ENCODE measurements at places on chromosomes 7 and 10.

- DNase-seq: no peak
Observed at GRCh38 chr10:94038024-94038423, 44.3 kb downstream of the PLCE1 start.

DNA sequence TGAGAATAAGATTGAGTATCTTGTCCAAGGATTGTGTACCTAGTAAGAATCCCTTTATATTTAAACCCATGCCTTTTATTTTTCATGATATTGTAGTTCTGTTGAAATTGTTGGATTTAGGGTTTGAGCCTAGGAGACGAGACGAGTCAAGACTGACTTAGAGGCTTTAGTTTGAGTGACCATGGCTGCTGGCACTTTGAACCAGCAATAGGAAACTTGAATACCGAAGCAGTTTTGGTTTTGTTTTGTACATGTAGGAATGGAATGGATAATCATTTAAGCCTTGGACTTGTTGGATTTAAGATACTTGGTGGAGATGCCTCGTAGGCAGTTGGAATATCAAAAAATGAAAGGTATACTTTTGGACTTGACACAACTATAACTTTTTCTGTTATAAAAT is 229.0 kb downstream of the BICC1 start:
- DNase-seq: no peak

DNA sequence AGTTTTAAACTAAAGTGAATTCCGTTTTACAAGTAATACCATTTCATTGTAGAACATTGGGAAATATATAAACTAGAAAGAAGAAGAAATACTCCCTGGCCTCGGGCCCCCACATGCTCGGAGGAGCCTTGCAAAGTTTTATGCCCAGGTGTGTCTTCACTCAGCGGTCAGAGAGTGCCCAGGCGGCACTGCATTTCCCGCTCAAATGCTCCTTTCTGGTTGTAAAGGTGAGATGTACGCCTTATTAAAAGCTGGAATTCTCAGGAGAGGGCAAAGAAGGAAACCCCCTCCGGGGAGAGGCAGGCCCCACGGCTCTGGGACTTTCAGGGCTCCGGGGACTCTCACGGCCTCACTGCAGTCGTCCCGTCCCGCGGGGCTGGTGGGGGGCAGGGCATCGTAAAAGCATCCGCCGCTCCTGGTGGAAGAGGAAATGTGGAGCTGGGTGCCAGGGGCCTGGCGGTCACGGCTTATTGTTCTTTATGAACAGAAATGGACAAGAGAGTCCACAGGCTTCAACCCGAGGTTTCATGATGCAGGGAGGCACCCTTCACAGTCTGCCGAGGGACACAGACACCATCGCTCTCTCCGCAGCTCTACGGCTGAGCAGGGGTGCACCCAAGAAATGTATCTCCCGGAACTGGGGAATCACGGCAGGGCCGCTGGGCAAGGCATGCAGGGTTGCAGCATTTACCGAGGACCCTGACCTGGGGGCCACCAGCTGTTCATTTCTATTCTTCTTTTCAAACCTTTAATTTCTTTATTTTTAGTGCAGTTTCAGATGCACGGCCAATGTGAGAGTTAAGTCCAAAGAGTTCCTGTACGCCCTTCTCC is 47.7 kb upstream of the INPP5A start:
- no peak for DNase-seq

- no peak for DNase-seq
Observed at GRCh38 chr7:135166338-135166990, 4.0 kb downstream of the CYREN start.

GRCh38 chr10:16993186-16993585 is 136.4 kb downstream of the CUBN start:
- no peak for DNase-seq

GRCh38 chr10:79137300-79137756 is 68.6 kb downstream of the ZMIZ1 start:
- DNase-seq: peak; percentile 3

DNA sequence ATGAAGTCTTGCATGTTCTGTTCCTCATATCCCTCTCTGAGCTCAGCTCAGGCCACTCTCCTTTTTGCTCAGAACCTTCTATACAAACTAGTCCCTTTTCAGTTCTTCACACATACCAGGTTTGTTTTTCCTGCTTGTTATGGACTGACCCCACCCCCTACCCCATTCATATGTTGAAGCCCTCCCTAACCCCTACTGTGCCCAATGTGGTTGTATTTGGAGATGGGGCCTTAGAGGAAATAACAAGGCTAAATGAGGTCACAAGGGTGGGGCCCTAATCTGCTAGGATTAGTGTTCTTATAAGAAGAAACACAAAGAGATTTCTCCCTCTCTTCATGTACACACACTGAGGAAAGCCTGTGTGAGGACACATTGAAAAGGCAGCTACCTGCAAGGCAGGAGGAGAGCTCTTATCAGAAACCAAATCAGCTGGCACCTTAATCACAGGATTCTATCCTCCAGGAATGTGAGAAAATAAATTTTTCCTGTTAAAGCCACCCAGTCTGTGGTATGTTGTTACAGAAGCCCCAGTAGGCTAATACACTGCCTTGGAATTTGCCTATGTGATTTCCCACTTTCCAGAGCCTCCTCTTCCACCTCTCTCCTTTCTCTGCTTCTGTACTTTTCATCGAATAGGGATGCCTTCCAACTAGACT is 67.3 kb upstream of the DNAJB12 start:
- DNase-seq: no peak

- DNase-seq: no peak
Observed at GRCh38 chr7:5797716-5798115, 16.3 kb upstream of the RNF216 start.

DNA sequence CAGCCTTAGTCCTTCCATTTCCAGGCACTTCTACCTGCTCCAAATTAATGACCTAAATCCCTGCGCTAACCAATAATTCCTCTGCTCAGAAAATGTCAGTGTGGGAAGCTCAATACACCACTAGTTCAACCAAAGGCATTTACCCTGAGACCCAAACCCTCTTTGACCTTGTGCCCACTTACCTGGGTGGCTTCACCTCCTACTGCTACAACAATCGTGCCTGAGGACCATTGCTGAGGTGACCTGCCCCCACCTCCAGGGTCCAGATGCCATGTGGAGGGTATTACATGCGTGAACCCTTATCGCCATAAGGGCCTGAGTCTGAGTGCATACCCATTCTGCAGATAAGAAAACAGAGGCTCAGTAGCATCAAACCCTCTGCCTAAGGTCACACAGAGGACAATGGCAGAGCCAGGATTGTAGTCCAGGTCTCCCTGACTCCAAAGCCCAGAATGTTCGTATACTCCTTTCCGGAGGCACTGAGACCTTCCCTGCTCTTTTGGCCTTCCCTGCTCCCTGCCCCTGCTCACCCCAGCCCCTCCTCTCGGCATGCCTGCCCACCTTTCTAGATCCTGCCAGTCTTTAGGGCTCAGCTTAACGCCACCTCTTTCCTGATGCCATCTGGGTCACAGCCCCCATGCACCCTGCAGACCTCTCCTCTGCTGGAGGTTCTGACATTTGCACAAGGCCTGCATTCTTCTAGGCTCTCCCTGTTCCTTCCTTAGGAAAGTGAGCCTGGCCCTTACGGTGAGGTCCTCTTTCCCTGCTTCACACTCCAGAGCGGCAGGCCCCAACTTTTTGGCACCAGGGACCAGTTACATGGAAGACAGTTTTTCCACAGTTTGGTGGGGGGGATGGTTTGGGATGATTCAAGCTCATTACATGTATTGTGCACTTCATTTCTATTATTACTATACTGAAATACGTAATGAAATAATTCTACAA is 94.9 kb downstream of the CHST15 start:
- no peak for DNase-seq

GRCh38 chr10:78579995-78580394 is 488.8 kb upstream of the ZMIZ1 start:
- no peak for DNase-seq

DNA sequence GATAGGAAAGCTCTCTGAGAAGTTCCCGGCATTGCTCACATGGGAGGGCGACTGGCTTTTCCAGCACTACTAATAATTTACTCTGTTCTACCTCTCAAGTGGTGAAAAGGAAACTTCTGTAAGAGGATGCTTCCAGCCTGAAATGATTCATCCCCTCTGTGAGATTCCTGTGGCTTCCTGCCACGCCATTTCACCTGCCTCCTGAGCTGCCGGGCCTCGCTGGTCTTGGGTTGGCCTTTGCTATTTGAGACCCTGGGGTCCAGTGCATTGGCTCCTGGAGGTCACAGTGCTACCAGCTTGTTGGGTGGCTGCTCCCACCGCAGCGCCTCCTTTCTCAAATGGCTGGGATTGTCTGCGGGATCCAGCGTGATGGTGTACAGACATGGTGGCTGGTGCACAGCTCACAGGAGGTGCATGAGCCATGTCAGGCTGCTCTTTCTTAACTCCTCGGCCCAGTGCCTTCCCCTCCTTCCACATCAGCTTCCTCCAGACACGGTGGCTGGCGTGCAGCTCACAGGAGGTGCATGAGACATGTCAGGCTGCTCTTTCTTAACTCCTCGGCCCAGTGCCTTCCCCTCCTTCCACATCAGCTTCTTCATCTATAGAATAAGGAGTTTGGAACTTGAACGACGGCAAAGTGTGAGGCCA is 42.9 kb upstream of the PCBD1 start:
- DNase-seq: no peak

DNA sequence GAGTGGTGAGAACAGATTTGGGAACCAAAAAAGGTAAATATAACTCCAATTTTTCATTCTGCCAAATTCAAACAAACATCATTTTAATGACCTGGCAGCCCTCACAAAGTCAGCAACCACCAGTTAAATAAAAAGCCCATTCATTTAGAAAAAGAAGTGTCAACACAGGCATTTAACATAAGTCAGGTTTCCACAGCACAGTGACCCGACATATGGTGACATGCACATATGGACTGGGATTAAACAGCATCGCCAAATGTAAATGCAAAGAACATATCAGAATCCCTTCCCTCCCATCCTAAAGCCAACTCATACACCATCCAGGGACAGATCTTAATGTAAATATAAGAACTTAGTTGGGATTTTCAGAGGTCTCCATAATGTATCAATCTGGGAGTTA is 293.2 kb downstream of the FGFR2 start:
- DNase-seq: no peak

GRCh38 chr10:15401382-15401781 is 30.3 kb upstream of the FAM171A1 start:
- no peak for DNase-seq

- no peak for DNase-seq
Observed at GRCh38 chr10:76874896-76875295, 762.7 kb downstream of the KCNMA1 start.

DNA sequence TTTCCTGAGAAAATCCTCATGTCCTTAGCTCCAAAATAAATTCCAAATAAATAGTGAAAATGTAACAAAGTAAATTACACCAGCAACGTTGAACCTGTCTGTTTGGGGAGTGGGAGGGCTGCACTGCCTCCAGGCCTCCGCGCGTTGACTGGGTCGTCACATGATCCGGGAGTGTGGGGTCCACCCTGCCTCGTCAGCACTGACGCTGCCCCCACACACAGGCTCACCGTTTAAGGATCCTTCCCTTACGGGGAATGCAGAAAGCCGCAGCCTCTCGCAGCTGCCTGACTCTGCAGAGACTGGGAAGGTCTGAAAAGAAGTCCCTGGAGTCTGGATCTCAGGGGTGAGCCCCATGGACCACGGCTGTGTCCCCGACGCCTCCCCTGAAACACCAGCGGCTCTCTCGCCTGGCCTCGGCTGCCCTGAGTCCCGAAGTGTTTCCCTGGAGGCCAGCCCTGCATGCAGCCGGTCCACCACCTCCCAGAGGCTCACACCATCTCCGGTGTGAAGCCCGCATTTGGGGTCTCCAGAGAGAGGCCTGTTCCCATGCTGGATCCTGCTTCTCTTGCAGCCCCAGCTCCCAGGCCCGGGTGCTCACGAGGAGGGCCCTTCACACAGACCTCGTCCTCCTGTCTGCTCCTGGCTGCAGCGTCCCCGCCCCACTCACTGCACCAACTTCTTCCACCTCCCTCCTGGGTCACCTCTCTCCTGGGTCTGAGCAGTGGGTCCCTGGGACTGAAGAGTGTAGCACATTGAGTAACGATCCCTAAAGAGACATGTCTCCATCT is 49.5 kb upstream of the ADGRA1 start:
- no peak for DNase-seq

- DNase-seq: no peak
Observed at GRCh38 chr10:76453997-76454396, 1022.6 kb downstream of the LRMDA start.

DNA sequence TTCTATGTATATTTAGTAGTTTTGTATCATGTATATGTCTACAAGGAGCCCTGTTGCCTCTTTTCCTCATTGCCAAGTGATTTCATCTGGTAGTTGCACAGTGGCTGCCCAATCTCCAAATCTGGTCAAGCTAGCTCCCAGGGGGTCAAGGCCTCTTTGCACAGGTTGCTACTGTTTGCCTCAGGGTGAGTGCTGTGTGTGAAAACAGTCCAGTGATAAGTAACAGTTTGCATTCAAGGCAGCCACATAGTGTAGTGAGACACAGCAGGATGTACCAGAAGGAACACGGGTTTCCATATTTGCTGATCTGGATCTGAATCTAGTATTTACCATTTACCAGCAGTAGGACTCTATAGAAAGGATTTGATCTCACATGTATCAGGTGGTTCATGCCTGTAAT is 13.3 kb upstream of the EPC1 start:
- no peak for DNase-seq

DNA sequence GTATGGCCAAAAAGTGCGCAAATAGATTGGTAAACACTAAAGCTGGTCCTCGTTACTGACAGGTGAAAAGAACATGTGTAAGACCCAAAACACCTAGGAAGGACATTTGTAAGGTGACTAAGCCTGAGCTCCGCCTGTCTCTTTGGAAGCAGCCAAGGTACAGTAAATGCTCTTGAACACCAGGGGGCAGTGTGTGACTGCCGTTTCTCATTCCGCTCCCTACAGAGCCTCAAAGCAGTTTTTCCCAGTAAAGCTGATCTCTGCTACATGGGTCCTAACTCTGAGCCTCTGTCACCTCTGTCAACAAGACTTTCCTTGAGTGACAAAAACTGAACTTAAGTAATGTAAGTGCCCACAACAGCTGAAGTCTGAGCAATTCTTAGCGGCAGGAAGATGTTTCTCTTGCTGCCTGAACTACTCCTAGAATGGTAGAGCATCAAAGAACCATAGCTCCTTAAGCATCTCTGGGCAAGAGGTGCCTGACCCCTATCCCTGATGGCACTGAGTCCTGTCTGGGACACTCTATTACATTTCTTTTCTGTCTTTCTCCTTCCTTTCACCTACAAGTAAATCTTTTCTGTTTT is 238.0 kb upstream of the INHBA start:
- DNase-seq: peak; percentile 74

GRCh38 chr7:97019710-97020225 is 4.9 kb downstream of the DLX5 start:
- no peak for DNase-seq

GRCh38 chr7:129258649-129259389 is 34.0 kb downstream of the AHCYL2 start:
- no peak for DNase-seq

DNA sequence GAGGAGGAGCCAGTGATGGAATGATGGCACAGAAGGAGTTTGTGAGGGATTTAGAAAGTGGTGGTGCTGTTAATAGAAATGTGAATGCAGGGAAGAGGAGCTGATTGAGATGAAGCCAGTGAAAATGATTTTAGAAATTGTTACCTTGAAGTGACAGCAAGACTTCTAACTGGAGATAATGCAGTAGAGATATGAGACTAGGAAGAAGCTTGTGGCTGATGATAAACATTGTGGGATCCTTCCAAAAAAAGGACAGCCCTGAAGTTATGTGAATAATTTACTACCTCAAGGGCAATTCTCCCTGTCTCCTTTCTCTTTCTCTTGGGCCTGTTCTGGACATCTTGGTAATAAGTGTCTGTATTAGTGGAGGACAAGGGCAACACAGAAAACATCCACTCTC is 138.6 kb downstream of the LSMEM1 start:
- no peak for DNase-seq

GRCh38 chr7:45714521-45714820 is 140.3 kb downstream of the ADCY1 start:
- no peak for DNase-seq

- DNase-seq: no peak
Observed at GRCh38 chr7:151893405-151893923, 16.5 kb upstream of the PRKAG2 start.
